CD4-positive, alpha-beta T cell treated with Interleukin-12 subunit alpha and Interleukin-12 subunit beta, for 1 hour (primary cell): ENCODE measurements at places on chromosomes 7 and 10.

DNA sequence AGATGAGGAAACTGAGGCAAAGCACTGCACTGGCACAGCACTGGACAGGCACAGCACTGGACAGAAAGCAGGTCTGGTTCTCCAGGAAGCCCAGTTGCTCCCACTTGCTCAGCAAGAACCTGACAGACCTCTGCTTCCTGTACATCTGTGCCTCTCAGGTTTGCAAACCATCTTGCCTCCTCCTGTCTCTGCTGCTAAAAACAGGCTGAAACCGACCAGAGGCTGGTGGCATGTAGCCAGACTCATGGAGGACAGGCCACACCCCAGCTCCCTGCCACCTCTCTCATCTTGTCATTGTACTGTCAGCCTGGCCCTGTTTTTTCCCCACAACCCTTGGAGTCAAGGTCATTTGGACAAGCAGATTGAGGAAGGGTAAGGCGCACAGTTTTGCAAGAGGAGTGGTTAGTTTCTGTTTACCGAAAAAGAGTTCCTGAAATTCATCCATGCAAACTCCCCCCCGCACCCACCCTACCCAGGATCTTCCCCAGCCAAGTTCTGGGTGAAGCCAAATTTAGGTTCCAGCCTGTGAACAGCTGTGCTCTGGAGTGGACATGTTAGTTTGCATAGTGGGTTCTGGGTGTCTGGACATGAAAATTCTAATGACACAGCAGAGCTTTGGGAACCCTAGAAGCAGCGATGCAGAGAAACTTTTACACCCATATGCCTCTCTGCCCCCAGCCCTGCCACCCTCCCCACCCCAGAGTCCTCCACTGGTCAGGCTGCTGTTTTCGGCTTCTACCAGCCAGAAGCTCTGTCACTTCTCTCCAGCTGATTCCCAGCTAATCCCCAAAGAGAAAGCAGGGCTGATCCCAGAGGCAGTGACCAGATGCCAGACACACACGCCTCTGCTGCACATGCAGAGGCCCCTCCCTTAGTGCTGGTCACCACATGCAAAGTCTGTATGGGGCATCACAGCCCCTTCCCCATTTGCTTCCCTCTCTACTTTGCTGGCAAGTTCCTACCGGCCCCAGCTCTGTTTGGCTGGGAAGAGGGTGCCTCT is 8.5 kb upstream of the C10orf105 start:
- peak; percentile 74 for DNase-seq

DNA sequence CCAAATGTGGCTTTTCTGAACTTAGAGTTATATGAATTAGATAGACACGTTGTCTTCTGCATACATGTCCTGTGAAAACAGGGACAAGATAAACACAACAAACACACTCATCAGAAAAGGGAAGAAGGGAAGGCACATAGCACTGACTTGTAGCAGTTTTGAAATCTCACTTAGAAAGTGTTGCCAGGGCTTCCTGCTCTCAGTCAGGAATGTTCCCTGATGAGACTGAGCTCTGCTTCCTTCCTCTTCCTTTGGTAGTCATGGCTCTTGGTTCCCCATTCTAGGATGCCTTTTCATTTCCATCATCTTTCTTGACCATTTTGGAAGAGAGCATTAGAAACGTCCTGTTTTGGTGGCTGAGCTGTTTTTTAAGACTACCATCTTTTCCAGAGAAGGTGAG is 233.8 kb upstream of the LYZL1 start:
- no peak for DNase-seq

DNA sequence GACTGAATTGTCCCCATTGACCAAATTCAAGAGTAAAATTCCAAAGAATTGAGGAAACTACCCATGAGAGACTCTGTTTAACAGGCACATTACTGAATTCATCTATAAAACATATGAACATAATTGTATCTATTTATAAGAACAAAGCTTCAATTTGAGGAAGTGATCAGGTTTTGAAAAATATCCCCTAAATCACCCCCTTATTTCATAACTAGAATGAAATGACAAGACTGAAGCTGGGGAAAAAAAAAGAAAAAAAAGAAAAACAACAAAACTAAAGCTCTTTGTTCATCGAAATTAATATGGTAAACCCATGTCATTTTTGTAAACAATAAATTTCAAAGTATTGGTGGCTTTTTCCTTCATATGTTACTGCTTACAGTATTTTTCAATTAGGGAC is 184.9 kb upstream of the SEMA3A start:
- no peak for DNase-seq

- DNase-seq: no peak
These were observed 3.9 kb upstream of the CSGALNACT2 start for GRCh38 chr10:43134126-43134905.

DNA sequence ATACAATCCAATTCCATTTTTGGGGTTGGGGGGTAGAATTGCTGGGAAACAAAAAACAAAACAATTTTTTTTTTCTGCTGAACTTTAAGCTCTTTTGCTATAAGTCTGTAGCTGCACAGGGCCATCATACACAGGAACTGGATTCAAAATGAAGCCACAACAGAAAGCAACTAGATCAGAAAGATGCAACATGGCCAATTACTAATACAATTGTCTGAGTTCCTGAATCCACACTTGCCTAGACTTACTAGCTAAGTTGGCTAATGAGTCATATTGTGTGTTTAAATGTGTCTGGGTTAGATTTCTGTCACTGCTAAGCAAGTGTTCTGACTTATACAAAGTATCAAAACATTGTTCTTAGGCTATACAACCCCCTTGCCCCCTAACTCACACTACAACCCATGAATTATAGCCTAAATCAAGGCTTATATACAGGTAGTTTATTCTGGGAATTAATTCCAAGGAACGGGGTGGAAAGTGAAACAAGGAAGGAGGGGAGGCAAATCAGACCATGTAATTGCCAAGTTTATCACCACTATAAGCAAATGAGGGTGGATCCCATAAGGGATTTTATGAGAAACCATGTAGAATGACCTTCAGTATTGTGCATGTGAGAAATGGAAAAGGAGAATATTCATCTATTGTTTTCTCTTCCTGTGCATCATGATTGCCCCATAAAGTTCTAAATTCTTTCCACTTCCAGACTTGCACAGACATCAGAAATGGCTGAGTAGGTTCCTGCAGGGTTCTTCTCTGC is 337.9 kb upstream of the SORCS1 start:
- no peak for DNase-seq

GRCh38 chr7:25887266-25887665 is 264.7 kb upstream of the NFE2L3 start:
- no peak for DNase-seq

GRCh38 chr10:6102128-6102527 is 13.3 kb downstream of the RBM17 start:
- no peak for DNase-seq

DNA sequence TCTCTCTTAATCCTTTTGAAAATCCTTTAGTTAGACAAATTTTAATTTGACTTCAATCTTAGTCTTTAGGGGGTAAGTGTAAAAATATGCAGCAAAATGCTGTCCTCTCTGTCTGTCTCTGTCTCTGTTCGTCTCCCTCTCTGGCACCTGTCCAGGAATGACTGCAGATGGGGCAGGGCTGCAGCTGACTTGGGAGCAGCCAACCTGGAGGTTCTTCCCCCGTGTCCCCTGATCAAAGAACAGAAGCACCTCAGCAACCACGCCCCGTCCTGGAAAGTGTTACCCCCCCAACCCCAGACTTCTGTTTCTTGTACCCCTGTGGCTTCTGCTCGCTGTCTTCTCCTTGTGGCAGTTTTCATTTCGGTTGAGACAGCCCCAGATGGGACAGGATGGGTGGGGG is 141.6 kb upstream of the NPS start:
- DNase-seq: no peak

- DNase-seq: peak; percentile 71
These were observed 29.3 kb upstream of the ADD3 start for GRCh38 chr10:109978481-109978880.

DNA sequence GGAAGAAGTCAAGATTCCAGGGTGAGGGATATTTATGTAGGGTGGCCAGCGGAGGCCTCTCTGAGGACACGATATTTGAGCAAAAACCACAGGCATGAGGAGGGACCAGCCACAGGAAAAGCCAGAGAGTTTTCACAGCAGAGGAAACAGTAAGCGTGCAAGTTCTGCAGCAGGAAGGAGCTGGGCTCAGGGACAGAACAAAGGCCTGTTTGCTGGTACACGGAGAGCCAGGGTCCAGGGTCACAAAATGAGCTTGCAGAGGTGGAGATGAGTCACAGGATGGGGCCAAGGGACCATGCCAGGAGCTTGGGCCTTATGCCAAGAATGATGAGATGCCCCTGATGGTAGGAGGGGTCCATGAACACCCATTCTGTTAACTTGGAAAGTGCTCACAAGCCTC is 283.5 kb downstream of the PLXNA4 start:
- no peak for DNase-seq

DNA sequence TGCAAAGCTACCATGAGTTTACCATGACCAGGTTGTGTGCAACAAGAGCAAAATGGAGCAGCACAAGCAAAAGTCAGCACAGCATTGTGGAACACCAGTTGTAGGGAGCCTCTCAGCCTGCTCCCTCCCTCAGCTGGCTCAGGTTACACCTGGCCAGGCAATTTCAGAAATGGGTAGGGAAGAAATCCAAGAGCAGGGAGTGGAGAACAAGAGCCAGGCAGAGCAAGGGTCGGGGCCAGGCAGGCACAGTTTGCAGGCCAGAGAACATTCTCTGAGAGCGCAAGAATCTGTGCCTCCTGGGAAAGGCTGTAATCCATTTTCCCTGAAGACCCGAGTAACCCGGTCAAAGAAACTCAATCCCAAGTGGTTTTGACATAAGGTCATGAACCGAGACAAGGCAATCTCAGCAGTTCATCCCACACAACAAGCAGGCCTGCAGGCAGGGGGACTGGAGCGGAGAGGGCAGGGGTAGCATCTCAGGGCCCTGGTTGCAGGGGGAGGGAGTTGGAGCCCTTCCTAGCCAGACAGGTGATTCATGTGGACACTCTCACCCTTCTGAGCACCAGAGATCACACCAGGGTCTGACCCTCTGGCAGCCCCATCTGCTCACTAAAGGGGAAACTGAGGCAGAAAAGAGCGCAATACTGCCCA is 258.4 kb downstream of the PLXNA4 start:
- DNase-seq: no peak
